Thoracic aorta (tissue), 2 donors: ENCODE measurements at places on chromosomes 12 and 14.

GRCh38 chr12:89278862-89279261, 73.4 kb downstream of the DUSP6 start:
- DNase-seq, result no peak

GRCh38 chr12:22002430-22002829, 43.6 kb upstream of the CMAS start:
- no peak for DNase-seq

DNA sequence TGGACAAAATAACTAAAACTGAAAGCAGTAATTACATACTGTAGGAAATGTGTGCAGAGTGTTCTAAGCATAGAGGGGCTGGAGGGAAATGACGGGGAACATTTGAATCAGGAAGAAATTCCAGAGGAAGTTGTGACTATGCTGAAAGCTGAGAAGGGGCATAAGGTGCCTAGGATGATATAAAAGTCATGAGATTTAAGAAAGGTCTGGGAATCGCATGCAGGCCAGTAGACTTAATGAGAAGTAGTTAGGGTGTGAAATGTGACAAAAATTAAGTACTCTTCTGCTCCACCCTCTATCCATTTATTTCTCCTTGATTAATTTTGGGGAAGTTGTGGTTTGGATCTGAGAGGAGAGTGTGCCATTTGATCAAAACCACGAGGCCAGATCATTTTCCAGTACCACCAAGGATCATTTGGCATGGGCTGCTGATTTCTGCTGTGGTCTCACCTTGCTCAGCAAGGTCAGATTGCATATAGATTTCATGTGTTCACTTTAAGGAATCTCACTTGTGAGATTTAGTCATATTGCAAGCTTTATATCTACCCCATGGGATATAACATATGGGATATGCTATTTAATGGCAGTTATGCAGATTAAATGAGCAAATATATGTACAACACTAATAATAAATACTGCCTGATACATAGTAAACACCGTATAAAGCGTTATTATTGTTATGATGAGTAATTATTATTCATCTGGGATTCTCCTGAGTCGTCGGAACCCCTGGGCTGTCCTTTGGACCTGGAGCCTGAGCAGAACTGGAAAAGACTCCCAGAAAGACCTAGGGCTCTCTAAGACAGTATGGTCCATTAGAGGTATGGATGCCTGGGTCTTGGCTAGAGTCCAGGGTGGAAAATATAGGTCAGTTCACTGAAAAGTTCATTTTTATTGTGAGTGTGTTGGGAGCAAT, 72.3 kb downstream of the SRGAP1 start:
- DNase-seq, result no peak

- no peak for DNase-seq
These were observed 761.2 kb downstream of the NOVA1 start for GRCh38 chr14:25836636-25837035.

GRCh38 chr12:30962047-30962446, 35.5 kb downstream of the TSPAN11 start:
- DNase-seq, result no peak

DNA sequence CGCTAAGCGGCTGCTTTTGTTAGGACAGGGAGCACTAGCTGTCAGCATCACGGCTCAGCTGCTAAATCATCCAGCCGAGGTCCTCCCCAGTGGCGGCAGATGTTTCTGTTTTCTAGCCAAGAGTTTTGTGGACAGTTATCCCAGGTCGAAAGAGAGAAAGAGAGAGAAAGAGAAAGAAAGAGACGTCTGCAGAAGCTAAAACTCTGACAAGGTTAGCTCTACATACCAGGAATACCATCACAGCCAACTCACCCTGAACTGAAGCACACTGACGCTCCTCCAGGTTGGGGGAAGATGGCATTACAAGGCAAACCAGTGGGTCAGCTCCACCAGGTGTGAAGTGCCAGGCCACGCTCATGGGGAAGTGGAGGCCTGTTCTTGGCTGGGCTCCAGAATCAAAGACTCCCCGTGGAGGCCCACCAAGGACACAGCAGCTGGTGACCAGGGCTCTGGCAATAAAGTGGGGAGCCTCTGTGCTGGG, 64.9 kb upstream of the DICER1 start:
- DNase-seq, result no peak

GRCh38 chr12:130634866-130635265, 81.2 kb downstream of the RIMBP2 start:
- DNase-seq, result no peak

GRCh38 chr14:73049428-73049827, 8.9 kb upstream of the RBM25 start:
- DNase-seq, result no peak

DNA sequence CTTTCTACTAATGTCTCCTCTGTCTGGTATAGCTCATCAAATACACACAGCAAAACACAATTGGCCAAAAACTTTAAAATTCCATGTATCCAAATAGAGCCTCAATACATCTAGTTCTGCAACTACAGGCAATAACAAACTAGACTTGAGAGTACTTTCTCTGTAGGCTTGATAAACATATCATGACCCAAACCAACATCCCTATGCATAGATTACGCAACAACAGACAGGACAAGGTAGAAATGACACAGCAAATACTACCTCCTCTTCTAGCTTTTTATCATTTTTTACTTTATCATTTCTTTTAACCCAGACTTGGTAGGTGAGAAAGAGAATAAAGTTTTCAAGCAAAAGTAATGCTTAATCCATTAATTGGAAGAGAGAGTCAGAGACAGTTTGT, 41.8 kb downstream of the EML5 start:
- no peak for DNase-seq

DNA sequence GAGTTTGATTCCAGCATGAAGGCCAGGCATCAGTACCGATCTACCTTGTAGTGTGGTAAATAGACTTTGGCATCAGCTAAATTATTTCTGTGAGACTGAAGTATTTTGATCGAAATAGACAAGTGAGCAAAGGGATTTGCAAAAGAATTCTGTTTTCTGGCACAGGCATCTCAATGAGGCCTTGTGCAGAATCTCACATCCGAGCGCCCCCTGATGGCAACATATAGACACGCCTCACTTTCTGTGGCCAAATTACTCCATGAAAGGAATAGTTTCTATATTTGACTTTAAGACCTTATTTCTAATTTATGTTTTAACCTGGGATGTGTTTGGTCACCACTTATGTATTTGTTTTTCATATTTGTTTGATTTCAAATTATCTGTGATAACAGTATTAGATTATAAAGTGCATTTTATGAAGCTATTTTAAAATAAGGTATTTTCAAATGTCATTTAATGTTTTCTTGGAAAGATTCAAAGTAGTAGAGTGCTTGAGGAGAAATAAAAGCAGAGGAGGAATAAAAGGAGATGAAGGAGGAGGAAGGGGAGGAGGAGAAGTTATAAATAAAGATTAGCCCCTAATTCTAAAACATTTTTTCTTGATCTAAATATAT, 731.9 kb downstream of the NRXN3 start:
- no peak for DNase-seq

DNA sequence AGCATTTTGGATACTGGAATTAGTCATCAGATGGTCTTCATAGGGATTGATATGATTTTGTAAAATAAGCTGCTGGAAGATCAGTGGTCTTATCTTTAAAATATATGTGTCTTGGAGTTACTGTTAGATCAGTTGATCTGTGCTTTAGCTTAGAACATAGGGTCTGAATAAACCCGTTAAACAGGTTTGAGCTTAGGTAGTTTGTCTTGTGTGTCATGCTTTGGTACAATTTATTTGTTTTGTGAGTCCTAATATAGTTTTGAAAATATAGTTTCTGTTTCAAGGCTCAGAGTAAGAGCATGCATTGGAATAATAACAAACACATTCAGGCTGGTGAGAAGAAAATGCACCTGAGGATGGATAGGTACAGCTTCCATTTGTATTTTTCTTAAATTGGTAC, 505.0 kb downstream of the SLC16A7 start:
- DNase-seq, result no peak

DNA sequence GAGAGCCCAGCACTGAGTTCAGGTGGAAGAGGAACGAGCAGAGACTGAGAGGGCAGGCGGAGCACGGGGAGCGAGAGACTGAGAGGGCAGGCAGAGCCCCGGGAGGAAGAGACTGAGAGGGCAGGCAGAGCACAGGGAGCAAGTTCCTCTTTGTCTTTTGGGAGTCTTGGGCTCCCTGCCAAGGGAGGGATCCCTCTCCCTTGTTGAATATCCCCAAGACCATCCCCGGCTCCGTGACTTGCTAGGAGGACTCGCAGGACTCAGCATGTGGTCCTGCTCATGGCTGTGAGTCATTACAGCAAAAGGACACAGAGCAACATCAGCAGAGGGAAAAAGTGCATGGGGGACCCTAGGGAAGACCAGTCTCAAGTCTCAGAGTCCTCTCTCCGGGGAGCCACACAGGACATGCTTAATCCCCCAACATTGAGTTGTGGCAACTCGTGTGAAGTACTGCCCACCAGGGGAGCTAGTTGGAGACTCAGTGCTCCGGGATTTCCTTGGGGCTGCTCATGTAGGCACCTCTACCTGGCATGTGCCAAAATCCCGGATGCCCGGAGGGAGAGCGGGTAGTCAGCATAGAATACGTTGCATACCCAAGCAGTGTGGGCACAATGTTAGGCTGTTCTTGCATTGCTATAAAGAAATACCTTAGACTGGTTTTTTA, 81.0 kb downstream of the CCDC92 start:
- DNase-seq, result no peak

- no peak for DNase-seq
These were observed 5.0 kb downstream of the REM2 start for GRCh38 chr14:22887990-22888378.

DNA sequence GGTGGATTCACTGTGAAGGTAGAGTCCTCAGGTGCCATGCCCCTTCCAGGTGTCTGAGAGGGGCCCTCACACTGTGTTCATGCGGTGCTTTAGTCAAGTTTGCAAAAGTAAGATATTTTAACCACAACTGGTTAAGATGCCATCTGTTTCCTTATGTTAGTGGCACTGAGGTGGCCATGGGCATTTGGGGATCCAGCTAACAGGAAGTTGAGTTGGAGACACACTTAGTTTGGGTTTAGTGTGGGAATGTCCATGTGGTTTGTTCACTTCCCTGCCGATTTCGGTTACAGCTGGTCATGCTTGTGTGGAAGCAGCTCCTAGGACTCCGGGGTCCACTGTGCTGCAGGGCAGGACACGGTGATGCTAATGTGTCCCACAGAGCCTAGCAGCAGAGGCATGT, 17.3 kb upstream of the ABHD12B start:
- no peak for DNase-seq

- no peak for DNase-seq
These were observed 205.7 kb downstream of the EGLN3 start for GRCh38 chr14:33745163-33745562.

DNA sequence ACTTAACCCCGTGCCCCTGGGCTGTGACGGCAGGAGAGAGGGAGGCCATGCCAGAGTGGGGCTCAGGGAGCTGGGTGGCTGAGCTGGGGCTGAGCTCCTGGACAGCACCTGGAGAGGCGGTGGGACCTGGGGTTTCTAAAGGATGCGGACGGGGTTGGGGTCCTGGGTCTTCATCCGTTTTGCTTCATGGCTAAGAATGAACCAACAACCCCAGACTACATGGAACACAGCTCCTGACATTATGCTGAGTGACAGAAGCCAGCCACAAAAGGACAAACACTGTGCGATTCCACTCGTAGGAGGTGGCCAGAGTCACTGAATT, 60.6 kb downstream of the NCOR2 start:
- no peak for DNase-seq

DNA sequence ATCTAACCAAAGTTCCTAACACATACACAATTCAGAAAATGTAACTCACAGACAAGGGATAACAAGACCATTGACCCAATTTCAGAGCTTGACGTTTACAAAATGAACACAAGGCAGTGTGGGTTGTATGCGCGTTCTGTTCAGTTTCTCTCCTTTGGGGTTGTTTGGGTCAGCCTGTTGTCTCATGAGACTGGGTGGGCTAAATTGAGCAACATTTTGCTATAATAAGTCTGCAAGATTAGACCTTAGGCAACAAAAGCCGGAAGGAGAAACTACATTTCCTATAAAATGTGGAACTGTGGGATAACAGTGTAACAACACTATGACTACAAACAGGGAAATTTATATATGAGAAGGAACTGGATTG, 18.8 kb upstream of the LTA4H start:
- no peak for DNase-seq

GRCh38 chr14:49280566-49280965, 305.6 kb downstream of the RPS29 start:
- no peak for DNase-seq

DNA sequence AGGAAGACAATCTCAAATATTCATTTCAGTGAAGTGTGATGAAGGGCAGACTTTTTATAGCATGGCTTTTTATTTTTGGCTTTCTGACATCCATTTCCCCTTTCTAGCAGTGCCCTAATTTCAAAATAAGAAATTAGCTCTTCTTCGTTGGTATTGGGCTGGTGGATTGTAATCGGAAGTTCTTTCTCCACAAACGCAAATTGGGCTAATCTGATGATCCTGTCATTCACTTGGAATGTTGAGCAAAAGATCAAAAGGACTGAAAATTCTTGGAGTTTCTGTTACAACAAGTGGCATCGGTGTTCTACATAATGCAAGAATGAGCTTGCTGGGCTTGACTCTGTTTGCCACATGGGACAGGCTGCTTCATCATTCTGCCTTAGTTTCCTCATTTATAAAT, 1182.8 kb downstream of the FLRT2 start:
- no peak for DNase-seq

GRCh38 chr14:79352076-79352630, 859.2 kb downstream of the DIO2 start:
- DNase-seq, result no peak

- peak; percentile 34 for DNase-seq
These were observed 145.0 kb downstream of the PRKCH start for GRCh38 chr14:61466249-61466904.

GRCh38 chr12:6345319-6346091, 3.6 kb upstream of the TNFRSF1A start:
- peak; percentile 93 for DNase-seq

- DNase-seq, result no peak
These were observed 14.6 kb downstream of the CMKLR1 start for GRCh38 chr12:108324351-108325017.

- DNase-seq, result no peak
These were observed at the start of gene OAS1 for GRCh38 chr12:112906712-112907414. Gene OAS1 (plus strand): TSS chr12:112906962. CDS start chr12:112907040, 78 bp downstream.

GRCh38 chr12:57583008-57583831, 7.8 kb upstream of the PIP4K2C start:
- DNase-seq, result peak; percentile 34

DNA sequence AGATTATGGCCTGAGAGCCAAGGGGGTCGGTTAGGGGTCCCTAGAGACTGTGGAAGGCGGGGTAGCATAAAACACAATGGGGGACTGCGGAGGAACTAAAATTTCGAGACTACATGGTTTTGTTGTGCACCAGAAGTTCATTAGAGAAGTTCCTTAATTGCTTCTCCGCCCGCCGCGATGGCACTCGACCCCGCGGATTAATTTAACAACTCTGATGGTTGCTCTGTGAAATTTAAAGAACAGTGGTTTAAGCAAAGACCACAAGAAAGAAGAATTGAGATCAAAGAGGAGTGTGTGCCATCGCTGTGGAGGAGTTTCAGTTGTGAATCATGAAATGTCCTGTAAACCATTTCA, 1.4 kb upstream of the CCDC88C start:
- DNase-seq, result no peak

- DNase-seq, result no peak
These were observed 28.2 kb upstream of the TMEM233 start for GRCh38 chr12:119565404-119565803.

- no peak for DNase-seq
These were observed 199.2 kb upstream of the EEA1 start for GRCh38 chr12:93128332-93128707.
